ENCODE measurements at places on chromosomes 7 and 10.

DNA sequence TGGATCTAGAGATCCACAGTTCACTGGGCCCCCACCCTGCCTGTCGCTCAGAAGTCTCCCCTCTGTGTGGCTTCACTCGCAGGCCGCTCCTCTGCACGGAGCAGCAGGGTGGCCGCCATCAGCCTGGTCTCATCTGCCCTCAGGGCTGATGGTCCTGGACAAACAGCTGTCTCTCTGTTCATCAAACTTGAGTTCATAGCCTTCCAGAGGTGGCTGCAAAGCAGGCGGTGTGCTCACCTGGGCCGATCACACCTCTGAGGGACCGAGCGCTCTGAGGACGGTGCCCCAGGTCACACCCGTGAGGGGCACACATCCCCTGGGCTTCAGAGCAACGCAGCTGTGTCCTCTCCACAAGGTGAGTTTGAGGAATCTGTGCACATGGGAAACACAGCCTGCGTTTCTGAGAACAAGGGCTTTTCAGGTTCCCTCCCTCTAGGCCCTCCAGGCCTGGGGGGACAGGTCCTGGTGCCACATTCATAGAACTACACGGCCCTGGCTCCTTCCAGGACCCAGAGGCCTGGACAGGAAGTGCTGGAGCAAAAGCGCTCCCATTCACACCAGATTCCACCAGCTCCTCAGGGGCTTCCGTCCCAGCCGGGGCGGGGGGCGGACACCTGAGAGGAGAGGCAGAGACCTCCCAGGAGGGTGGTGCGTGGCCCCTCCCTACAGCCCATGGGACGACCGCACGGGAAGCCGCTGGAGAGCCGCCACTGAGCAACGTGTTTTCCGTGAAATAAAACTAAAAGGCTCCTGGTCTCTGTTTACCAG is 31.2 kb upstream of the FAM20C start:
- no peak for DNase-seq

DNA sequence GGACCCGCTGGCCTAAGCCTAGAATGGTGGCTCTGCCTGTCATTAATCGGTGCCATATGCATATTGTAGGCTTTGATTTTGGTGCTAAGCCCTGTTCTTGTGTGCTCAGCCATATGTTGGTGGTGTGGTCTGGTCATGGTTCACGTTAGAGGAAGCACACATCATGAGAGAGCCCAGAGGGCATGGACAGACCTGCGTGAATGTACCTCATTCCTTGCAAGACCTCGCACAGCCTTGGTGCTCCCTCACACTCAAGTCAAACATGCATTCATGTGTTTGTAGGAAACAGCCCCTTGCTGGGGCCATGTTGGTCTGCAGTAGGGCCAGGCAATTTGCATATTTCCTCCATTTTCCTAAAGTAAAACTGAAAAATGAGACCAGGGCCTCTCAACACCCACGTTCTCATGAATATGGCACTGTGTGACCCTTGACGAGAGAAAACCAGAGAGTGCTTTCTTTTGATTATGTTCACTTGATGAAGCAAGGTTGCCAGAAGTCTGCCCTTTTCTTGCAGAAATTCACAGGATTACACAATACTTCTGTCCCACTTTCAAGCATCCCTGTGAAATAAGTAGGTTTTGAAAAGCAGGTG is 268.7 kb downstream of the CELF2 start:
- no peak for DNase-seq

GRCh38 chr10:48794074-48794473 is 109.4 kb downstream of the WDFY4 start:
- DNase-seq = no peak

GRCh38 chr10:58512491-58513187 is at the start of gene BICC1:
Gene BICC1, plus strand, starts transcription at chr10:58512872. Its CDS starts 272 bp downstream, at chr10:58513144.
- no peak for DNase-seq

DNA sequence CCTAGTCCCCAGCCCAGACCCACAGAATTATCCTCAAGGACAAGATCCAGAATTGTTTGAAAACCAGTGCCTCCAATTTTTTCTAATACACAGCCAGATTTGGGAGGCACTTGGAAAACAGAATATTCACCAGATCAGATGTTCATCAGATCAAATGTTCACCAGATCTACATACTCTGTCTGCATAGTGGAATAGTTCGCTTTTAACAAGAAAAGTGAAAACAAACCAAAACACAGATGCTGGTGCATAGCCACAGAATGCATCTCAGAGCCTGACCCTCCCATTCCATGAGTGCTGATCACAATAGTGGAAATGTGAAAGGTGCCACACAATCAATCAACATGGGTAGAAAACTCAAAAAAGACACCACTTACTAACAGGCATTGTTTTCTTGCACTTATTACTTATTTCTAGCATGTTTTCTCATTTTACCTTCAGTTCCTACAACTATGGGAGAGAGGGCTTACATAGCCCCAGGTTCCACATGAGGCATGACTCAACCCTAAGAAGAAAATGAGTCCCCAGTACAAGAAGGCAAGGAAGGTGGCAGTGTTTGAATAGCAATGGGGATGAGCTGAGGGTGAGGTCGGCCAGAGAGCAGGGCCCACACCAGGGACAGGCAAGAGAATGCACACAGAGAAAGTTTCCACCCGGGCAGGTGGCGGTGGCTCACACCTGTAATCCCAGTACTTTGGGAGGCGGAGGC is 432.7 kb upstream of the NFE2L3 start:
- no peak for DNase-seq

- DNase-seq = no peak
Observed at GRCh38 chr7:134916171-134916883, 70.0 kb upstream of the AGBL3 start.

- DNase-seq = no peak
Observed at GRCh38 chr7:129055861-129056464, 1.1 kb upstream of the TNPO3 start.

Data from stimulated activated CD8-positive, alpha-beta memory T cell treated with anti-CD3 and anti-CD28 coated beads, Interleukin-7, amount 100 ng/mL, for 4 hours (primary cell).